ENCODE measurements at places on chromosomes 2 and 18.

DNA sequence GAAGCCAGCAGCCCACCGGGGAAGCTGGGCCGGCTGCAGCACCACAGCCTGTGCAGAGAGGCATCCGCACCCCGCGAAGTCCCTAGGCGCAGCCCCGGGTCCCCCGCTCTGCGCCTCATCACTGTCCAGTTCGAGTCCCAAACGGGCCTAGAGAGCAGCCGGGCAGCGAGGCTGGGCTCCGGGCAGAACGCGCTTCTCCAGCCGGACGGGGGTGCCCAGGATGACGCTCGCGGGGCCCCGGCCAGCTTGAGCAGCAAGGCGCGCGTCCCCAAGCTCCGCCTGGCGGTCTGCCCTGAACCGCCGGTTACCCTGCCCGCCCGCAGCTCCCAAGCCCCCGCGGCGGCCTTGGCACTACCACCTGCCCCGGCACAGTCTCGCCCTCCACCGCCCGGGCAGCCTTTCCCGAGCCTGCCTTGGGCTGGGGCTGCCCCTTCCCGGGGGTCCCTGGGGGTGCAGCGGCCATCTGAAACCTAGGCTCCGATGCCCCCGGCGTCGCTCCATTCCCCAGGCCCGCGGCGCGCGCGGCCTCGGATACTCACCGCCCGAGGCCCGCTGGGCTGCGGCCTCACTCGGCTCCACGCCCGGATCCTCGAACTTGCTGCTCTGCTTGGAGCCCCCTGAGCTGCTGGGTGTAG lies 591 bp downstream of the SLC16A14 start:
- DNase-seq: peak; percentile 48

DNA sequence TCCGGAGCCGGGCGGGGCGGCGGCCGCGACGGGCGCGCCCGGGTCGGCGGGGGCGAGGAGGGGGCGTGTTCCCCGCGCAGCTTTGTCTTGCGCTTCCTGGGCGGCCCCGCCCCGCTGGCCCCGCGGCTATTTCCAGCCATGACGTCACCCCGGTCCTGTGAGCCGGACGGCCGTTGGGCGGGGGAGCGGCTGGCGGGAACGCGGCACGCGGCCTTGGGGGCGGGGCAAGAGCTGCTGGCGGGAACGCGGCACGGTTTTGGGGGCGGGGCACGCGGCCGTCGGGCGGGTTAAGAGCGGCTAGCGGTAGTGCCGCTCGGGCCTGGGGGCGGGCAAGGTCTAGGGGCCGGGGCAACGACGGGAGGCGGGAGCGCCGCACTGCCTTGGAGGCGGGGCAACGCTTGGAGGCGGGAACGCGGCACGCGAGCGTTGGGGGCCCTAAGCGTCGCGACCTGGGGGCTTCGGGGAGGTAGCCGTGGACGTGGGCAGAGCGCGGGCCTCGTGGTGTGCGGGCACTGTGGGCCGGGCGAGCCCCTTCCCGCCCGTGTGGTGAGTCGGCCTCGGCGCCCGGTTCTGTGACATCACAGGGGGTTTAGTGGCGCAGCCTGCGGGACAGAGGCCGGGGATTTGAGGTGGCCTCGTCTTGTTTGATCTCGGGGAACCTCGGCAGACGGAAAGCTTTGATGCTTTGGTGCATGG lies 704 bp downstream of the KLF11 start:
- peak; percentile 97 for DNase-seq

- no peak for DNase-seq
Measured at GRCh38 chr2:218223046-218223445, 6.1 kb downstream of the ARPC2 start.

GRCh38 chr2:154263206-154263605 lies 391.5 kb downstream of the GALNT13 start:
- DNase-seq: no peak

DNA sequence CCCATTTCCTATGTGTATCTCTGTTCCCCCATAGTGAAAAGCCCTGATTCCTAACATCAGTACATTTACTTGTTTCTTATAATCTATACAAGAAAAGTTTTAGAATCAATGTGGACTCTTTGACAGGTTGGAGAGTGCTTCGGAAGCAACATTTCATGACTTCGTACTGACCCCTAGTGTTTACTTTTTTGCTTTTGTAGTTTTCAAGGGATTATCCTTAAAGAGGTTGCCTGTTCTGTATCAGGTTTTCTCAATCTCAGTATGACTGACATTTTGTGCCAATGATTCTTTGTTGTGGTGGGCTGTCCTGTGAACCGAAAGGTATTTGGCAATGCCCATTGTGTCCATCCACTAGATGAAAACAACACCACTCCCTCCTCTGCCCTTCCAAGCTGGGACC lies 43.3 kb upstream of the SERPINB2 start:
- no peak for DNase-seq

- peak; percentile 67 for DNase-seq
Measured at GRCh38 chr2:235605312-235606003, 111.6 kb downstream of the AGAP1 start.

DNA sequence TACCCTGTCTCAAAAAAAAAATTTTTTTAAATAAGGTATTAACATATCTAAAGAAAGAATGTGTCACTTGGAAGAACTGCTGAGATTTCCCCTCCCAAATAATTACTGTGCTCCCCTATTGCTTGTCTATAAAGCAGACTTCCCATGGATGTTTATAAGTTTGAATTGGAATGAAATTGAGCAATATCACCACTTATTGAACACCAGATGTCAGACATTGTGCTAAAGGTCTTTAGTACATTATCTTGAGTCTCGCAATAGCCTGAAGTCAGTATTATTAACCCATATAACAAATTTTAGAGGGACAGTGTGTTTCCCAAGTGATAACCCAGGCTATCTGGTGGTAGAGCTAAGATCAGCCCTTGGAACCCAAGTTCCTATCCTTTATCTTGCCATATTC lies 102.9 kb upstream of the MSH2 start:
- DNase-seq: no peak

GRCh38 chr2:71008342-71008741 lies 13.7 kb upstream of the TEX261 start:
- no peak for DNase-seq

DNA sequence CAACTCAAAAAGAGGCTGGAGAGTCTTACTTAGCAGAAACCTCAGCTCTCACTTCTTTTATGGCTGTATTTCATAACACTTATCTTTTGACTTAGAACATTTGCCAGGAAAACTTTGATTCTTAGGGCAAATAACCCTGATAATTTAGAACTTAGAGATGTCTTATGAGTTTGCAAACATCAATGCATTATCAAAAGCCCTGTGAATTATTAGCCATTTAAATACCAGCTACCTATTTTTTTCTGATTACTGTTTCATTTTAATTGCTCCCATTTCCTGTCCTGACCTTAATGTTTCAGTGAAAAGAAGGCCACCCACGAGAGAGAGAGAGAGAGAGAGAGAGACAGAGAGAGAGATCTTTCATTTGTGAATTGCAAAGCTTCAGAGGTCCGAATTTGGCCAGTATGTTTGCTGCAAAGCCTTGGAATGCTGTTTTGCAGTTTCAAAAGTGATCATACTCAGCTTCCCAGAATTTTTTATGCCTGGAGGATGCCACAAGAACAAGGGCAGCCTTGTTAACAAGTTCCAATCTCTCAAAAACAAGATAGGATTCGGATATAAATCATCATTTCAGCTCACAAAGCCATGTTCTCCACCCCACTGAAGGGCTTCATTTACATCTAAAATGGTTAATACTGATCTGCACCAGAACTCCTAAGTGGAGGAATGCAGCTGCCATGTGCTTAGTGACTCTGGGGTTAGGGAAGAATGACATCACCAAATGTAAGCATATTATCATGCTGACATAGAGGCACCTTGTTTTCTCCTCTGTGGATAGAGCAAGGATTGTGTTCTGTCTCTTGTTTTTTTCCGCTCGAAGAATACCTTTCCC lies 478.2 kb downstream of the ARHGAP15 start:
- DNase-seq: no peak

- DNase-seq: no peak
Measured at GRCh38 chr2:36659872-36660312, 36.6 kb upstream of the VIT start.

- DNase-seq: no peak
Measured at GRCh38 chr2:172667581-172668325, 67.9 kb upstream of the RAPGEF4 start.

DNA sequence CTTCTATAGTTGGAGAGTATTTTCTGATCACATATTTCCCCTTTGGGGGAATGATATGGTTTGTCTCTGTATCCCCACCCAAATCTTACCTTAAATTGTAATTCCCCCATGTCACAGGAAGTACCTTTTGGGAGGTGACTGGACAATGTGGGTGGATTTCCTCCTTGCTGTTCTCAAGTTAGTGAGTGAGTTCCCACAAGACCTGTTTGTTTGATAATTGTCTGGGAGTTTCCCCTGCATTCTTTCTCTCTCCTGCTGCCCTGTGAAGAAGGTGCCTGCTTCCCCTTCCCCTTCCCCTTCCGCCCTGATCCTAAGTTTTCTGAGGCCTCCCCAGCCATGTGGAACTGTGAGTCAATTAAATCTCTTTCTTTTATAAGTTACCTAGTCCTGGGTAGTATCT lies 222.7 kb upstream of the SLC39A10 start:
- DNase-seq: no peak

DNA sequence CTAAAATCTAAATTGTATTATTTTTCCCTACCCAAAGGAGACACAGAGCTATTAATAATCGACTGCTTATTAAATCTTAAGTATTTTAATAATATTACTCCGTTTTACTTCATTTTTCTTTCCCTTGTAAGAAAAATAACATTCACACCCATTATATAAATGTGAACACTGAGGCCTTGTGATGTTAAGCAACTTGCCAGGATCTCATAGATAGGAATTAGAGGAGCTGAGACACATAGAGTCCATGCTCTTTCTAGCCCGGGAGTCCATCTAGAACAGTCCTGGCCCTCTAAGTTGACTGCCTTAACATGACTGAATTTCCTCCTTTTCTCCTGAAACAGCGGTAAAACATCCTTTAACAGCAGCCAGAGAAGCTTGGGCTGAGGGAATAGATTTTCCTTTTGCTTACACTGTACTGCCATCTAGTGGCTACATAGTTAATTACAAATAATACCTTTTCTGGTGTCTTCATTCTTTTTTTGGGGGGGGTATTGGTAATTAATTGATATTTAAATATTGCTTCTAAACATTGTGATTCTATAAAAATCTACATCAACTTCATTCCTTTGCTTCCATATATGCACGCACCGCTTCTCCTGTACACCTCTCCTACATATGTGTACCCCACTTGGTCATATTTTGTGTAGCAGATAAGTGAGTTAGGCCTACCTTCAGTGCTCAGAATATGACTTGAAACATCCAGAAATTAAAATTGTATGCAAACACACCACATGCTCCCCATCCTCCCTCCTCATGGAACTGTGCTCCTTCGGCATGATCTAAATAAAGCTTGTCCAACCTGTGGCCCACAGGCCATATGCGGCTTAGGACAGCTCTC lies 125.8 kb upstream of the HNMT start:
- no peak for DNase-seq

DNA sequence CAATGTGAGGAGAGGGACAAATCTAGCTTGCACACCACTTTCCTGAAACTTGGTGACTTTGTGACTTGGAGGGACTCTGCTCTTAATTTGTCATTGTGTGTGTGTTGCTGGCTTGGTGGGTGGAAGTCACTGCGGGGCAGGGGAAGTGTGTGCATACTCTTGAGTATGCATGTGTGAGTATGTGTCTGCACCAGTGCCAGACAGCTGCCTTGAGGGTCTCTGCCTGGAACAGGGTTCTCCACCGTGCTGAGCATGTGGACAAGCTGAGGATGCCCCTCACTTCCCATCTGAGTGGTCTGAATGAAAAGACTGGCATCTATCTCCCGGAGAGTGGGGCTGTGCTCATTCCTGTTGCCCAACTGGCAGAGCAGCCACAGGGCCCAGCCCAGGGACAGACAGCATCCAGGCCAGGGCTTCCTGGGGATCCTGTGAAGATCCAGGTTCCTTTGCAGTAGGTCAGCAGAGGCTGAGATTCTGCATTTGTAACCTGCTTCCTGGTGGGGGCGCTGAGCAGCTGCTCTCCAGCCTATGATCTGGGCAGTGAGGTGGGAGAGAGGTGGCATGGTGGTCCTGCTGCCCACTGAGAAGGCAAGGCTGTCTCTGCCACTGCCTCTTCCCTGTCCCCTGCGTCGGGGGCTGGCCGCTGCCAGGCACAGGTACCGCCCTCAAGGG lies 138.9 kb upstream of the HAAO start:
- DNase-seq: no peak

DNA sequence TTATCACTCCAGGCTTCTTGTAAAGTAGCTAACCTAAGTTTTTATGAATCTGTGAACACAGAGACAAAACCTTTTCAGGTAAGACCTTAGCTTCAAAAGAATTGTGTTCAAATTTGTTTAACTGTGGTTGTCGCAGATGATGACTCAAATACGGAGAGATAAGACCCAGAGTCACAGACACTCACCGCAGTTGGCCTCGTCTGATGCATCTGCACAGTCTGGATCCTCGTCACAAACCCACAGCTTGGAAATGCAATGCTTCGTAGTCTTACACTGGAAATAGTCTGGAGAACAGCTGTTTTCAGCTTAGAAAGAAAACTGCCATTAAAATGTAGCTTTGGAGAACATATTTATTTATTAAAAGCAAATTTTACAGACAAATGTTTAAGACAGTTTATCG lies 1662.1 kb upstream of the NXPH2 start:
- no peak for DNase-seq

- no peak for DNase-seq
Measured at GRCh38 chr2:129605646-129606045, 373.8 kb upstream of the RAB6C start.

- DNase-seq: no peak
Measured at GRCh38 chr18:63079114-63079513, 240.5 kb downstream of the BCL2 start.

GRCh38 chr2:128384446-128384845 lies 65.8 kb upstream of the HS6ST1 start:
- no peak for DNase-seq

DNA sequence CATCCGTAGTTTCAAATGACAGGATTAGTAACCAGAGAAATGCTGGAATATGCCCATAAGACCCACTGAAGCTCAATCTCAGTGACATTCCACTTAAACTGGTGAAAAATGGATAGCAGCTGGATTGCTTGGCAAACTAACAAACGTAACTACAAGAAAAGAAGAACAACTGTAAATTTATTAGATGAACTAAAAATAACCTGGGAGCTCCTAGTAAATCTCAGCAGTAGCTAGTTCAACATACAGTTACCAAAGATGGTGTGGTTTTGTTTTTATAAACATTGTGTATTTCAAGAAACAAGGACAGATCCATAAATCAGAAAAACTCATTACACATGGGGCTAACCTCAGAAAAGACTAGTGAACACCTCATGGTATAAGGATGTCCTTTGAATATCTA lies 531.9 kb downstream of the XIRP2 start:
- DNase-seq: no peak

- no peak for DNase-seq
Measured at GRCh38 chr2:100246163-100247145, 75.8 kb downstream of the LONRF2 start.

DNA sequence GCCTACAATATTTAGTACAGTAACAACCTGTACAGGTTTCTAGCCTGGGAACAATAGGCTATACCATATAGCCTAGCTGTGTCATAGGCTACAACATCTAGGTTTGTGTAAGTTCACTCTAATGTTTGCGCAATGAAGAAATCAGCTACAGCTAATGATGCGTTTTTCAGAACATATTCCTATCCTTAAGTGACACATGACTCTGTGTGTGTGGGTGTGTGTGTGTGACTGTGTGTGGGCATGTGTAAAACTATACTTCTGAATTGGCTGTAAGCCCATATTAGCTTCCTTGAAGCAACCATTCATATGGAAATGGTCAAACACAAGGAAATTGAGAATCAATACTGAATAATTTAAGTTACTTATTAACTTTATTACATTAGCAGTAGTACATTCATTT lies 120.8 kb upstream of the SULT1C3 start:
- peak; percentile 39 for DNase-seq
